Putamen (tissue), 1 donor: ENCODE measurements at places on chromosomes 13 and 19.

DNA sequence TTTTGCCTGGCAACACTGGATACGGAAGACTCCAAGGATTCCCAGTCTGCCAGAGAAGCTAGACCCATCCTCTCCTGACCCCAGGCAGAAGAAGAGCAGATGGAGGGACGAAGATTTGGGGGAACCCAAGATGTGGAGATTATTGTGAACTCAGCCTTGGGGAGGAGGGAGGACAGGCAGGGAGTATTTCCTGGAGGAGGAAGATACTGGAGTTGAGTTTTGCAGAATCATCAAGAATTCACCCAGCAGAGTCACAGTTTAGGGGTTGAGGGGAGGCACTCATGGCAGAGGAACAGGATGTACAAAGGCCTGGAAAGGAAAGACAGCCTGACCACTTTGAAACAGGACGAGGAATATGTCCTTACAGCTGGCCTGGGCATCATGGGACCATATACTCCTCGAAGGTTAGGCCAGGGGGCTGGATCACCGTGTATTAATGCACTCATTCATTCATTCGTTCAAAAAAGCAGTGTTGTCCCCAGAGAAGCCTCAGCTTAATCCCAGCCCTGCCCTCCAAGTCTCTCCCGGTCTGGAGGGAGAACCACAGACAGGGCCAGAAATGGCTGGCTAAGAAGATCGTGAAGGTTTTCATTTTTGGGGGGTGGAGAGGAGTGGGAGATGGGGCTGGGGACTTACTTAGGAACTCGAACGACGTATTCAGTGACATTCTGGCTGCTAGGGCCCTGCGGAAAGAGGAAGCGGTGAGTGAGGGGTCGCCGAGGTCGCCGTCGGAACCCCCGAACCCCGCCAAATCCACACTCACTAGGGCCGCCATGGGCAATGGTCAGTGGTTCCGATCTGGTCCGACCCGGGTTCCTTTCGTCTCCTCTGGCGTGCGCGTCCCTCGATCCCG, 517 bp downstream of the GTF2F1 start:
- DNase-seq = no peak

GRCh38 chr19:19192910-19193423, 909 bp downstream of the RFXANK start:
- DNase-seq = no peak

GRCh38 chr19:15191514-15191913, 9.3 kb downstream of the NOTCH3 start:
- DNase-seq = no peak

DNA sequence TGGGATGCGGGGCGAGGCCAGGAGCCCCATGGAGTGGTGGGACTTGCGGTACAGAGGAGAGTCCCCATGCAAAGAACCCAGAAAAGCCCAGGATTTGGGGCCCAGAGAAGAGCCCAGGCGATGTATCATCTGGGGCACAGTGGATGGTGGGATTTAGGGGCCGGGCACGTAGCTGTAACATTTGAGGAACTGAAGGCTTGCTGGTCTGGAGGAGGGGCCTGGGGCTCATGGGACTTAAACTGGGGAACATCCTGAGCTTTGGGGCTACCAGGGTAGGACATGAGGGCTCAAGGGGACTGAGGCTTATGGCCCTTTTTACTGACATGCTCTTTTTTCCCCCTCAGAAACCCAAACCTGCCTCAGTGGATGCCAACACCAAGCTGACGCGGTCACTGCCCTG, 13.5 kb downstream of the MED25 start:
- DNase-seq = no peak

DNA sequence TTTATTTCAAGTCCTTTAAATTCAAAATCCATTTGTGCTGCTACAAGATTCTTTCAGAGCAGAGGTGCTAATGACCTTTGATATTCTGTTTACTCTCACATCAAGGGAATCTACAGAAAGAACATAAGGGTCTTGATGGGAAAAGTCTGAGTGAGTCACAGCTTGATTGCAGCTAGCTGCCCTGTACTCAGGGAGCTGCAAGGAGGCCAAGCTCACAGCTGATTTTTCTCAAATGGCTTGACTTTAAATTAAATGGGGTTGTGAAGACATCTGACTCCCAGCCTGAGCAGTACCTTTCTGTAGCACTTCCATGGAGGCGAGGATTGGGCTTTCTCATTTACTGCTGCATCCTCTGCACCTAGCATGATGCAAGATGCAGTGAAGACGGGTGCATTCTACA, 62.5 kb downstream of the RAP2A start:
- no peak for DNase-seq

GRCh38 chr19:13872695-13873389, 4.1 kb upstream of the NANOS3 start:
- no peak for DNase-seq

GRCh38 chr13:39521701-39522100, 81.3 kb downstream of the LHFPL6 start:
- no peak for DNase-seq

- no peak for DNase-seq
Measured at GRCh38 chr13:101640788-101641400, 188.4 kb downstream of the ITGBL1 start.

GRCh38 chr13:97263160-97263559, 41.0 kb downstream of the MBNL2 start:
- no peak for DNase-seq

DNA sequence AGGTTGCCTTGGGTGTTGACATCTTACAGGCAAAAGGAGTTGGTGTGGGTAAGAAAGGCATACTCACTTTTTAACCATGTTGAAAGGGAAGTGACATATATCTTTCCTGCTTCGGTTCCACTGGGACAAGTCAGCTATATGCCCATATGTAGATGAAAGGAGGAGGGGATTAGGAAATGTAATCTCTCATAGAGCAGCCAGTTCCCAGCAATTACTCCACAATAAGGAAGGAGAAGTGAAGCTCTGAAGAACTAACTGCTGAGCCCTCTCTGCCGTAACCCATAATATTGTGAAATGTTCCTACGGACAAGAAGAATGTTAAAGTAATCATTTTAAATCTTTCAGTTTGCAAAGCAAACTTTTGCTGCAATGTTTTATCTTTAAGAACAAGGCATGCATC, 82.2 kb downstream of the EDNRB start:
- no peak for DNase-seq

DNA sequence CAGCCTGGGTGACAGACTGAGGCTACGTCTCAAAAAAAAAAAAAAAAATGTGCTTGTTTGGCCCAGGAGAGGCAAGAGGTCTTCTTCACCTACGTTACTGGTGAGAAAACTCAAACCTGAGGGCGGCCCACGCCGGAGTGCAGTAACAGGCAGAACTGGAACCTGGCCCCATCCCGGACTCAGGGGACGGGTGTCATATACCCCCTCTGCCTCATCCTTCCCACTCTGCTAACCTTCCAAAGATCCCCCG, 414 bp upstream of the ADAT3 start:
- no peak for DNase-seq

DNA sequence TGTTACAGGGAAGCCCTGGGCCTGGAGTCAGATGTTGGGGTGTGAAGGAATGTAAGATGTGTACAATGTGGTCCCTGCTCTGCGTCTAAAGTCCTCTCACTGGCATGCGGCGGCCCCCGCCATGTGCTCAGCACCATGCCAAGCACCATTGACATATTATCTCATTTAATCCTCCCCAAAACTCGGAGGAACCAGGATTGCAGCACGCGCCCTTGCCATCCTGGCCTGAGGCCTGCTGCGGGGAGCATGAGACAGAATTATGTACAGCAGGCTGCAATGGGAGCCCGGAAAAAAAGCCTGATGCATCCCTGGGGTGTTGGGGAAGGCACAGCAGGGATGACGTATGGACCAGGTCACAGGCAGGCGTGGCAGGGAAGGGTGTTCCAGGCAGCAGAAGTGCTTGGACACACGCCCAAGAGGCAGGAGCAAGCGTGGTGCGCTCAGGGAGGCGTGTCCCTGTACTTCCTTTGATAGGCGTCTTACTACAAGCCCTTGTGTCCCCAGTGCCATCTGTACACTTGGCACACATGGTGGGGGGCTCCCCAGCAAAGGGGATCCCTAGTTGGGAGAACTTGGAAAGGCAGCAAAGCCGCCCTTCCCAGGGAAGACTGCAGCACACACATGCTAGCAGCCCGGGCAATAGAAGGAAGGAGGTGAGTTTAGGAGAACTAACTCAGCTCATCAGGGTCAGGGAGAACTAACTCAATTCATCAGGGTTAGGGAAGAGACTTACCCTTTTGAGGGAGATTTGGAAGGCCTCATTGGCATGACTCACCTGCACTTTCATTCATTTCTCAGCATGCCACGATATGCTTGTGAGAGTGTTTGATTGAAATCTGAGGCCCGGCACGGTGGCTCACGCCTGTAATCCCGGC, 3.4 kb downstream of the EVI5L start:
- DNase-seq = no peak

GRCh38 chr19:35342430-35342829, 5.3 kb upstream of the FFAR1 start:
- DNase-seq = no peak

DNA sequence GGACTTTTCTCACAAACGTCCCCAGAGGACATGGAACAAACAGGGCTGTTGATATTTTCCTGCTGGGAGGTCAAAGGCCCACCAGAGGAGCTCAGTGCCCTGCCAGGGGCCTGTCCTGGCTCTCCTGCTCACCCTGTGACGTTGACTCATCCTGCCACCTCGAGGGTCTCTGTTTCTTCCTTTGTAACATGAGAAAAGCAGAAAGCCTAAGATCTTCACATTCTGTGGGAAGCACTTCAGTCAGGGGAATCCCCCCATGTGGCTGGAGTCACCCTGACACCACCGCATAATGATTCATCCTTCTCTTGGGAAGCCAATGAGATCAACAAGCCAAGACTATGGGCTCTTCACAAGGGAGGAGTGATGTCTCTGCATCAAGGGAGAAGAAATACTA, 147.9 kb downstream of the KATNAL1 start:
- DNase-seq = no peak

DNA sequence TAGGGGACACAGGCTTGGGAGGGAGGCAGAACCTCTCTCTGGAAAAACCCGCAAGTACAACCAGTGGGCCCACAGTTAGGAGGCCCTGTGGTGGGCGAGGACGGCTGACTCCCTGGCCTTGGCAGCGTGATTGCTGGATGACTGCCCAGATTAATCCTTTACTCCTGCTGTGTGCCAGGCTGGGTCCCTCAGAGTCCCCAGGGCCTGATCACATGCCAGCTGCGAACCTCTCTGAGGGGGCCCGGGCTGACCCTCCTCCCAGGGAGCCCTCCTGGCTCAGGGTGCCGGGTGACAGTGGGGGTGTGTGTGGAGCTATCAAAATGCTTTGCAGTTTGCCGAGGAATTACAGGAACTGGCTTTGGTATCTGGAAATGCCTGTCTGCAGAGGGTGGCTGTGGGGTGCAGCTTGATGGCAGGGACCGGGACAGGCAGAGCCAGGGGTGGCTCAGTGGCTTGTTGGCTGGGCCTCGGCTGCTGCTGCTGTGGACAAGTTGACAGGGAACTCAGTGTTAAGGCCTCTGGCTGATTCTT, 48.9 kb downstream of the DNM2 start:
- DNase-seq = no peak

GRCh38 chr19:18881491-18881890, 14.5 kb downstream of the CERS1 start:
- DNase-seq = no peak

DNA sequence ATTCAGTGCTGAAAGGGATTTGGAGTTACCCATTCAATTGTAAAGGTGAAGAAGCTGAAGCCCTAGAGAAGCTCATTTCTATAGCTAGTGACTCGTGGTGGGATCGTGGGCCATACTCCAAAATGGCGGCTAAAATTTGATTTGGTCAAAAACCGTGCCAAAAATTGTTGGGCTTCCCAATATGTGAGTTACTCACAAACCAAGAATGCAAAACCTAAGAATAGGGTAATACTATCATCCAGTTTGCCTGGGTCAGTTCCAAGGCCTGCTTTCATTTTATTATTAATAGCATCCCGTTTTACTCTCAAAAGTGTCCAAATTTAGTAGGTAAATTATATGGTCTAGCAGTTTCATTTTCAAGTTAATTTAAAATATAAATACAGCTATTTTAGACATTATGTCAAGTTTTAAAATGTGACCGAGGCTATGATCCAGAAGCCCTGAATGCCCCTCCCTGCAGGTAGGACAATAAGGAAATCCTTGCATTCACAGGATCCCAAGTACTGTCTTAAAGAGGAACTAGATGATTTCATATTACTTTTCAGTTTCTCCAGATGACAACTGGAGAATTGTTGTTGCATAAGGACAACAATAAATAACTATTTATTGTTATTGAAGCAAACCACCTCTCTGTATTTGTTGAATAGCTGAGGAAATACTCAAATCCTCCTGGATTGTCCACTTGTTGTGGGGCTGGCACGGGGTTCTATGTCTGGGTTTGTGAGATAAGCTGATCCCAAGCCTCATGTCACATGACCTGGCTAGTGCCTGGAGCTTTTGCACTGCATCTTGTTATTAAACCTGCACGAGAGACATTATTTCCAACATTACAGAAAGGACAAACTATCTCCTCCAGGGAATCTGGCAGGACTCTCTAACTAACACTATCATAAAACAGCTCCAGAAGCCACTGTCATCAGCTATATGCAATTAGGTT, 11.6 kb upstream of the RAP2A start:
- no peak for DNase-seq

- DNase-seq = no peak
Measured at GRCh38 chr13:97456047-97456446, 22.1 kb downstream of the RAP2A start.

DNA sequence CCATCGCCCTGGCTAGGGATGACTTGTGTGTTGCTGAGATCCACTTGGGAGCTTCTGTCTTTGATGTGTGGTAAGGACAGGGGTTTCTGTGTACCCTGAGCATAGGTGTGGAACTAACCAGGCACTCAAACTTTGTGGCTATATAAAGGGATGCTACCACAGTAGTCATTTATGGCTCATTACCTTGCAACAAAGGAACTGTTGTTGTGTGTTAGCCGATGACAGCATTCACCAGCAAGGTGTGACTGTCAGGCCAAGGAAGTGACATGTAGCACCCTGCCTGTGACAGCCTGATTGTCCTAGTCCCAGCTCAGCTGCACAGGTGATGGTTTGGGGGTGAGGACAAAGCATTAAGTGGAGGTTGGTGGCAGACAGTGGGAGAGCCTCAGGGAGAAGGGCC, 73.6 kb downstream of the COG3 start:
- DNase-seq = no peak

DNA sequence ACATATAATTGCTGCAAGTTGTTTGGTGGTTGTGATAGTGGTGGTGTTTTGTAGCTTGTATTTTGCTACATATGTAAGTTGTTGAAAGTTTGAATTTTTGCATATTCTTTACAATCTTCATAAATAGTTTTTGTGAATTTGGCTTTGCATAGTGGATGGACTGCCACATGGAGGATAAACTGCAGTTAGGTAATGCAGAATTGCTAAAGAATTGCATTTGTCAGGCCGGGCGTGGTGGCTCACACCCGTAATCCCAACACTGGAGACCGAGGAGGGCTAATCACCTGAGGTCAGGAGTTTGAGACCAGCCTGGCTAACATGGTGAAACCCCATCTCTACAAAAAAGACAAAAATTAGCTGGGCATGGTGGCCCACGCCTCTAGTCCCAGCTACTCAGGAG, 111.9 kb downstream of the ZAR1L start:
- no peak for DNase-seq

- DNase-seq = no peak
Measured at GRCh38 chr13:37460166-37460565, 138.4 kb downstream of the POSTN start.

GRCh38 chr13:44044547-44045179, 165.0 kb downstream of the LACC1 start:
- DNase-seq = no peak

GRCh38 chr13:23609414-23609760, 39.2 kb downstream of the TNFRSF19 start:
- DNase-seq = no peak

GRCh38 chr19:1082165-1082927, 12.8 kb downstream of the POLR2E start:
- no peak for DNase-seq
